ENCODE measurements at places on chromosomes 5 and 9. TPM values are rescaled to one million over a fixed set of nuclear protein-coding genes. Genes with fewer than 3 reads are reported as not detected.

DNA sequence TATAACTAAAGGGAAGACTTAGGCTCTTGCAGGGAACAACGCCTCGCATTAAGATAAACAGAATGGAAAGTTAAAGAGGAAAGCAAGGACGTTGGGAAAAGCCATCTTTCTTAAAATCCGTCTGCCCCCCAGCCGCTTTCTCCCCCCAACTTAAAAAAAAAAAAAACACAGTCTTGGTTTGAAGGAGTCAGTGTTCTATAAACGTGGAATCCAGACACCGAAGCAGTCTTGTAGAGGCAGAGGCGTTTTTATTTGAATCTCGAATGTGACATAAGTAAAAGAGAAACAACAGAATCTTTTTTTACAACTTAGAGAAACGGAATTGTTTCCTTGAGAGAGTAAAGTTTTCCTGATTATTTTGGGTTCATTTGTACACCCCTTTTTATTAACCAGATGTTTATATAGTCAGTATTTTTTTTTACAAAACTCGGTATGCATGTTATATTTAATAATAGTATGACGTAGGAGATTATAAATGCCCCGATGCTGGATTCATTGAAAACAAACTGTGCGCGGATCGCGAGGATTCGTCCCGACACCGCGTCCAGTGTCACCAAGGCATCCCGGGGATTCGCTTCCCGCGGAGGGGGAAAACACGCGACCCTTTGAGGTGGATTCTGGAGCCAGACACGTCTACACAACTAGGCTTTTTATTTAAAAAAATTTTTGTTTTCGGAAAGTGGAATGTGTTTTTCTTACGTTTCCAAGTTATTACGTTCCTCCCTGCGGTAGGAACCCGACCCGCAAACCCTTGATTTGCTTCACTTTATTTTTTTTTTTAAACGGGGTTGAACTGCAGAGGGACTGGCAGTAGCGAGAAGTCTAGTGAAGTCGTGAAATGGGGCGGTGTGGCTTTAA is 6.7 kb downstream of the PTCH1 start:
- peak overlapping the region; percentile 97 for H3K27ac ChIP-seq
- H3K4me1 ChIP-seq: peaks cover 6% of the 10 kb centered on the region
- no peaks in the 10 kb centered on the region for H3K36me3 ChIP-seq

GRCh38 chr9:35546853-35547252 is 56.9 kb downstream of the RUSC2 start:
- H3K36me3 ChIP-seq: no peaks in the 10 kb centered on the region
- H3K4me1 ChIP-seq: peaks cover 24% of the 10 kb centered on the region
- no peak overlapping the region for H3K4me3 ChIP-seq
- no peak overlapping the region for H3K27ac ChIP-seq
- H3K27me3 ChIP-seq: no peaks in the 10 kb centered on the region
- DNase-seq: no peak

GRCh38 chr9:129958796-129959195 is 84.2 kb downstream of the FNBP1 start:
- no peaks in the 10 kb centered on the region for H3K36me3 ChIP-seq
- peaks cover 12% of the 10 kb centered on the region for H3K4me1 ChIP-seq
- no peak overlapping the region for H3K4me3 ChIP-seq
- peak overlapping the region; percentile 14 for H3K27ac ChIP-seq

DNA sequence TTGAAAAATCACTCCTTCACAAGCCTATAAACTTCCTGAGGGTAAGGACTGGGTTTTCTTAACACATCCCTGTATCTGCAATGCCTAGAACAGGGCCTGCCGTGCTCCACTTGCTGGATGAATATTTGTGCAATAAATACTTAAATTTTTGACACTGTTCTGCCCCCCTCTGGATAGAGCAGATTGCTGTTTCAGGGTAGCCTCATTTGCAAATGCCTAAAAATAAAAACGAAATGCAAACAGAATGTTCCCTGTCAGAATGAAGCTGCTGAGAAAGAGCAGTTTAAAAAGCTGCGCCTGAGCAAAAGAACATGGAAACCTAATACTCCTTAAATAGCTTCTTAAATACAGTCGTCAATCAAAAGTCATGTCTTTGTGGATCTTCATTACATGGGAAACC is 385.3 kb downstream of the PRELID2 start:
- no peaks in the 10 kb centered on the region for H3K4me1 ChIP-seq
- no peak overlapping the region for H3K4me3 ChIP-seq
- no peaks in the 10 kb centered on the region for H3K27me3 ChIP-seq
- H3K36me3 ChIP-seq: no peaks in the 10 kb centered on the region
- H3K27ac ChIP-seq: no peak overlapping the region

DNA sequence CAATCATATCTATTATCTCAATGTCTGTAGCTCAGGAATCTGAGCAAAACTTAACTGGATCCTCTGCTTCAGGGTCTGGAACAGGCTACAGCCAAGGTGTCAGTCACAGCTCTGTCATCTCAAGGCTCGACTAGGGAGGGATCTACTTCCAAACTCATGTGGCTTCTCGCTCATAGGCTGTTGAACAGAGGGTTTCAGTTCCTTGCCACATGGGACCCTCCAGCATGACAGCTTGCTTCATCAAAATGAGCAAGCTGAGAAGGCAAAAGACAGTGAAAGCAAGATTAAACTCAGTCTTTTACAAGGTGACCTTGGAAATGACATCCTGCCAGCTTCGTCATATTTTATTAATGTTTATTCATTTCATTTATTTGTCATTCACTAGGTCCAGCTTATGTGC is 111.7 kb downstream of the GADD45G start:
- H3K27ac ChIP-seq: no peak overlapping the region
- H3K27me3 ChIP-seq: no peaks in the 10 kb centered on the region
- no peaks in the 10 kb centered on the region for H3K36me3 ChIP-seq
- no peaks in the 10 kb centered on the region for H3K4me1 ChIP-seq
- no peak overlapping the region for H3K4me3 ChIP-seq
- DNase-seq: no peak

DNA sequence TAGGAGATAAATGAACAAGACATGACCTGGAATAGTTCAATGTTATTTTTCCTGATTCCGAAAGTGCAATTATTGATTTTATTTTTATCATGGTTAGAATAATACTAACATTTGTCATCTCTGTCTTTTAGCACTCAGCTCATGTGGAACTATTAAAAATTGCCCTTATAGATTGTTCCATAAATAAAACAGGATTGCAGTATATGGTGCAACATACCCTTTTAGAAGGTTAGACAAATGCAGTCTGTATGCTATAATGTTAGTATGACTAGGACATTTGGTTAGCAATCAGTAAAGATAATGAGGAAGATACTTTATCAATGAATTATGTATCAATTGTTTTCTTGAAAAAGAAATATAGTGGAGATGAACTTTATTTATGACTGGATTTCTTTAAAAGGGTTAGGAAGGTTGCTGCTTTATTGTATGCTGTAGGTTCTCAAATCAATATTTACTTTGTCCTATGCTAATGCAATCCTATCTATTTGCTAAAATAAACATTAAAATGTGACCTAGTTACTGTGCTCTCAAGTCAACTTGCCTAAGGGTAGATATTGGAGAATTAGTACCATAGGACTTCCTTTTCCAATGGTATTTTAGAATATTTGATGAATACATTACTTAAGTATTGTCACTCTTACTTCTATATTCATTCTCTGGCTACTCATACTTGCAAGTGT is 348.9 kb upstream of the ISL1 start:
- H3K27me3 ChIP-seq: no peaks in the 10 kb centered on the region
- no peak overlapping the region for H3K4me3 ChIP-seq
- no peak overlapping the region for H3K27ac ChIP-seq
- no peaks in the 10 kb centered on the region for H3K36me3 ChIP-seq
- DNase-seq: no peak

- no peak overlapping the region for H3K27ac ChIP-seq
- no peak for DNase-seq
- H3K4me3 ChIP-seq: no peak overlapping the region
- H3K36me3 ChIP-seq: no peaks in the 10 kb centered on the region
- no peaks in the 10 kb centered on the region for H3K4me1 ChIP-seq
Observed at GRCh38 chr5:108118813-108119514, 262.9 kb downstream of the FBXL17 start.

- H3K27ac ChIP-seq: no peak overlapping the region
- peaks cover 5% of the 10 kb centered on the region for H3K36me3 ChIP-seq
- no peaks in the 10 kb centered on the region for H3K4me1 ChIP-seq
Observed at GRCh38 chr5:176373100-176373818, 8.0 kb downstream of the ARL10 start.

DNA sequence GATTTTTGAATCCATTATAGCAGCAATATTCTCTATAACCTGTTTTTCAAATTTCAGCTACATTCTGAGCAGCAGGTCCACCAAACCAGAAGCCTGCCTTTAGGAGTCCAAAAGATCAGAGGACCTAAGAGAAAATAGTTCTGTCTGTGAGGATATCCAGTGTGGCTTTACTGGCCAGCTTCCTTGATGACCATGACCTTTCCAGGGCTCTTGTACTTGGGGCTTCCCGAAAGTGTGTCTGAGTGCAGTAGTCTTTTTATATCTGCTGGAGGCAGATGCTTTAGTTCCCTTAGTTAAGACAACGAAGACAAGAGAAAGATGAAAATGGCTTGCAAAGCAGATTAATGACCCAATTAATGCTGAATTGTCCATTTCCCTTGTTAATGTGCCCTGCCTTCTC is 72.4 kb downstream of the SGCD start:
- H3K4me3 ChIP-seq: no peak overlapping the region
- no peak for DNase-seq
- peaks cover 9% of the 10 kb centered on the region for H3K4me1 ChIP-seq
- H3K36me3 ChIP-seq: no peaks in the 10 kb centered on the region
- no peaks in the 10 kb centered on the region for H3K27me3 ChIP-seq

DNA sequence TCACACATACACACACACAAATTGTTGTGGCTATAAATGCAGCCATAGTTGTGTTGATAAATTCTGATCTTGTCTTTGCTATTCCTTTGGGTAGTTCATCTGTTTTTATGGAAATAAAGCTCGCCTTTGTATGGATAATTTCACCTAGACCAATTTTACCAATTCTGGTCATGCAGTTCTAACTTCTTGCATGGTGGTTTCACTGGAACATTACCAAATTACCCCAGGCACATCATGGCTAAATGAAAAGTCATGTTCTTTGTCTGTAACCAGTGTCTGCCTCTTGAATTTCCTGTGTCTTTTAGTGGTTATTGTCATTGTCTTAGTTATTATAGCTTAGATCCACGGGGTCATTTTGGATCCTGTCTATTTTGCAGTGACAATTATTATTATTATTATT is 50.3 kb upstream of the TMC1 start:
- no peaks in the 10 kb centered on the region for H3K36me3 ChIP-seq
- H3K4me3 ChIP-seq: no peak overlapping the region
- DNase-seq: no peak
- H3K27ac ChIP-seq: no peak overlapping the region
- H3K27me3 ChIP-seq: no peaks in the 10 kb centered on the region
- no peaks in the 10 kb centered on the region for H3K4me1 ChIP-seq

GRCh38 chr5:94618029-94618492 is 343 bp downstream of the KIAA0825 start:
- no peak for DNase-seq
- H3K4me1 ChIP-seq: peaks cover 32% of the 10 kb centered on the region
- no peaks in the 10 kb centered on the region for H3K27me3 ChIP-seq
- H3K27ac ChIP-seq: peak overlapping the region; percentile 57
- H3K4me3 ChIP-seq: peak overlapping the region; percentile 92

ACTBL2 gene
- total RNA-seq: not detected

TRIM36 gene
- not detected for total RNA-seq

CER1 gene
- not detected for total RNA-seq

NR4A3 gene
- total RNA-seq: 0.08 TPM

GTF2H2 gene
- total RNA-seq: 17.0 TPM

FIBCD1 gene
- total RNA-seq: not detected

Data from esophagus squamous epithelium (tissue), 5 donors.